ENCODE measurements at places on chromosomes 7 and 10.

GRCh38 chr10:128062331-128062880 lies 63.8 kb downstream of the MKI67 start:
- no peak for DNase-seq

DNA sequence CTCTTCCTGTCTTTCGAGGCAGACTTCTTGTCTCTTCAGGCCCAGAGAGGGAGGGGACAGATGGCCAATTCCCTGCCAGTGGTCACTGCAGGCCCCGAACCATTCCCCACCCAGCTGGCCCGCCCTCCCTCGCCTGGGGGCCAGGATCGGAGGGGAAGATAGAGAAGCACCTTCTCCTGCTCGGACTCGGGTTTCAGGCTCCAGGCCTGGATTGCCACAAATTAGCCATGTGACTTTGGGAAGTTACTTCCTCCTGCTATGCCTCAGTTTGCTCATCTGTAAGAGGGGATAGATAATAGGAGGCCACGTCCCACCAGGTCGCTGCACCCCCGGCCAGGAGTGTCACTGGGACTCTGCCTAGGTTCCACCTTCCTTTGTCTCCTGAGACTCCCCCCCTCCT lies 24.8 kb upstream of the PPP2R2D start:
- DNase-seq: no peak

GRCh38 chr10:99370993-99371392 lies 41.8 kb downstream of the CNNM1 start:
- DNase-seq: no peak

GRCh38 chr10:48740015-48740707 lies 55.5 kb downstream of the WDFY4 start:
- DNase-seq: no peak

DNA sequence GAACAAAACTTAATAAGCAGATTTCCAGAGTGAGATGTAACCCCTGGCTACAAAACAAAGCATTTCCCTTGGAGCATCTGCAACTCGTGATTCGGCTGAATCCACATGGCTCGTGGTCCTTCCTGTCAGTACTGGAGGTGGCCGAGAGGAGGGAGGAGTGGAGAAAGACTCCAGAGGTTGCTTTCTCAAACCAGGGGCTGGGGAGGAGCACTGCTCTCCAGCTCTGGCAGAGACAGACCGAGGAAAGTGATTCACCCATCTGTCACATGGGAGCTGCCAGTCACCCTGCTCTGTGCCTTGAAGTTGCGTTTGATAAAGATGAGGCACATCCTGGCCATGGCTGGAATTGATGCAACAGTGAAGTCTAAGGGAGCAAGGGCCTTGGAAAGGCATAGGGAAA lies 72.7 kb downstream of the COL13A1 start:
- no peak for DNase-seq

DNA sequence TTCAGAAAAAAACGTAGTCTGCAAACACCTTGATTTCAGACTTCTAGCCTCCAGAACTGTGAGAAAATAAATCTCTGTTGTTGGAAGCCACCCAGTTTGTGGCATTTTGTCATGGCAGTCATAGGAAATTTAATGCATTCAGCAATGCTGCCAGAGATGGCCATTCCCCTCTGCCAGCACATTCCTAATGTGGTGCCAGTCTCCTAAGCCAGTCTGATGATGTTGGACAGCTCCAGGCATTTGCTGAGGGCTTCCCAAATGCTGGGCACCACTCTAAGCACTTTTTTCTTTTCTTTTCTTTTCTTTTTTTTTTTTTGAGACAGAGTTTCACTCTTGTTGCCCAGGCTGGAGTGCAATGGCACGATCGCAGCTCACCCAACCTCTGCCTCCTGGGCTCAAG lies 666.7 kb upstream of the C7orf33 start:
- DNase-seq: no peak

GRCh38 chr10:58518775-58519174 lies 6.1 kb downstream of the BICC1 start:
- DNase-seq: no peak

- DNase-seq: no peak
These were observed 120.7 kb downstream of the PRKAG2 start for GRCh38 chr7:151756076-151756731.

- no peak for DNase-seq
These were observed 107.7 kb upstream of the ANK3 start for GRCh38 chr10:60497364-60497763.

DNA sequence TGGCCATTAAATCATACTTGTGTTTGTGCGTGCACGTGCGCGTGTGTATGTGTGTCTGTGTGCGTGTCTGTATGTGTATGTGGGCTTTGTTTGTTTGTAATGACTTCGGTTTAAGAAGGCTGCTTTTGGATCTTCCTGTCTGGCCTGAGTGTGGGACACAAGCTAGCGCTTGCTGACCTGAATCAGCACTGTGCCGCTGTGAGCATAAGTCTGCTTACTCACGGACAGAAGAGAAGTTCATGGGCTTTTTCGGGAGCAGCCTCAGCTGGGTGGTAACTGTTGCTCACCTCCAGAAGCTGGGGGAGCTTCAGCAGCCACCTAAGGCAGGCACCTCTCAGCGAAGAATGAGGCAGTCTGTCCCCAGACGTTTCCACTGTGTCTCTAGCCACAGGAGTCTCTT lies 56.1 kb upstream of the TRUB1 start:
- DNase-seq: no peak

DNA sequence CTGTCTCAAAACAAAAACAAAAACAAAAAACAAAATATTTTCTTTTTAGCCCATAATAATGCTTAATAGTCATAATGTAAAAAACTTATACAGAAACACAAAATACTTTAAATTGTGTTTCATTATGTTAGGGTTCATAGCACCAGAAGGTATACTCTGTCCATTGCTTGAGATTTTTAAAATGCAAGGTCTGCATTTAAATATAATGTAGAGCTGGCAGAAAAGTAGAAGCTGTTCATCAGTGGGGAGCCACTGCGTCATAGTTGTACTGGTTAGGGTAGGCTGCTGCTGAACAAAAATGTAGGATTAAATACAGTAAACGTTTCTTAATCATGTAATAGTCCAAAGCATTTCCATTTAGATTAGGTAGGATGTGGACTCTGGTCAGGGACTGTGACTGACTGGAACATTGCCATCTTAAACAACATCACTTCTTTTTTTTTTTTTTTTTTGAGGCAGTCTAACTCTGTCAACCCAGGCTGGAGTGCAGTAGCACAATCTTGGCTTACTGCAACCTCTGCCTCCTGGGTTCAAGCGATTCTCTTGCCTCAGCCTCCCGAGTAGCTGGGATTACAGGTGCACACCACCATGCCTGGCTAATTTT lies 85.2 kb downstream of the ANKIB1 start:
- no peak for DNase-seq

GRCh38 chr7:159370-160270 lies 32.8 kb upstream of the FAM20C start:
- DNase-seq: no peak

DNA sequence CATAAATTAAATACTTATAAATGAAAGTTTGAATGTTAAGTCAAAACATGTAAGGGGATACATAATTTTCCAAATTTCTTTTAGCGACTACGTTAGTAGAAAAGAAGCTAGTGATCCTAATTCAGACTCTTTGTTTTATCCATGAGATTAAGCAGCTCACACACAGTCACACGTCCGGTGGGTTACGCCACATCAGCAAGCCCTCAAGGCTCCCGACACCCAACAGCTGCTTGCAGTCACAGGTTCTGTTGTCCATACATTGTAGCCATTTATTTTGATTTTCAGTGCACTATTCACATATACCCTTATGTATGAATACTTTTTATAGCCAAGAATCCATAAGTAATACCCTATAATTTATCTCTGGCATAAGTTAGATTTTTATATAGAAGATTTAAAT lies 39.5 kb downstream of the XRCC2 start:
- DNase-seq: no peak

GRCh38 chr10:45227042-45227441 lies 88.4 kb downstream of the OR13A1 start:
- DNase-seq: no peak

GRCh38 chr7:28761505-28761904 lies 196.6 kb downstream of the TRIL start:
- DNase-seq: no peak

All from SK-N-MC (cell line).